M059J (cell line): ENCODE measurements at places on chromosomes 5 and 9.
A peak's percentile ranks its signal among the peaks of the same experiment; 100 is the strongest.

DNA sequence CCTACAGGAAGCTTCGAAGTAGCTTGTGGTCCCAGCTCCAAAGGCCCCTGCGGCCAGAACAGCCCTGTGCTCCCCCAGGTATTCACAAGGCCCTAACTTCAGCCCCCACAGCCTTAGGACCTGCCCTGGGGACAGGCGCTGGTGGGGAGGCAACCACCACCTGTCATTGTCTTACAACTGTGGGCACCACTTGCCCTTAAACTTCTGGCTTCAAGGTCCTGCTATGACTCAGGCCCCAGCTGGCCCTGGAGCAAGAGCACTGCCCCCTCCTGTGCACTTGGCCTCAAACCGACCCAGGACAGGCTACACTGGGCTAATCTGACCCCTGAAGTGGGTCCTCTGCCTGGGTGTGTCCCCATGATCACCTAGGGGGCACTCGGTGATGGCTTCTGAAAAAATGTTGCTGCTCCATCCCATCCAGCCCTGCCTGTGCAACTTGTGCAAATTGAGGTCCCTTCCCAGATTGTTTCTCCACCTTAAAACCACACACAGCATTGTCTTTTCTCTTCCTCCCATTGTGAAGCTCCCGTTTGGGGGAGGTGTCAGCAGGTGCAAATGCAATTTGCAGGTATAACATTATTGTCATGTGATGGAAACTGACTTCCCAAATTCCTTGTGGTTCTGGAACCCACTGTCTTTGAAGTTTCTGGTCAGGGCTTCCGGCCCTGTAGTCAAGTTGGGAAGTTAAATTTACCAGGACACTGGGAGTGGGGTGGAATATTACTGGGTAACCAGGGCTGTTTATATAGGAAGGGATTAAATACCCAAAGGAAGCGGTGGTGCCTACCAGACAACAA lies 1.1 kb upstream of the PROB1 start:
- DNase-seq: peak; percentile 63

GRCh38 chr5:123710031-123710430 lies 198.1 kb downstream of the CSNK1G3 start:
- no peak for DNase-seq

- no peak for DNase-seq
Measured at GRCh38 chr9:136212345-136212950, 7.5 kb upstream of the LHX3 start.

- peak; percentile 42 for DNase-seq
Measured at GRCh38 chr9:132002643-132003318, 76.9 kb downstream of the MED27 start.

DNA sequence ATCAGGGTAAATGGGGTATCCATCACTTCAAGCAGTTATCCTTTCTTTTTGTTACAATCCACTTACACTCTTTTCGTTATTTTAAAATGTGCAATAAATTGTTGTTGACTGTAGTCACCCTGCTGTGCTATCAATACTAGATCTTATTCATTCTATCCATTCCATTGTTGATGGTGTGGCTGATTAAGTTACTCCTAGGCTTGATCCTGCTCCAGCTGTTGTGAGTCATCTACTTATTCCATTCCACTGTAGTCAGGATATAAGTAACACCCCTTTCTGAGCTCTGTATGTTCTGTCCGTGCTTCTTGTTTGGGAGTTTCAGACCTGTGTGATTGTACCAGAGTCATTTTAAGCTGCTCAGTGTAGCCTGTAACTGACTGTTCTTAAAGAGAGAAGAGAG lies 122.5 kb upstream of the RUSC2 start:
- peak; percentile 93 for DNase-seq

- no peak for DNase-seq
Measured at GRCh38 chr9:87500491-87501270, 3.0 kb downstream of the DAPK1 start.

DNA sequence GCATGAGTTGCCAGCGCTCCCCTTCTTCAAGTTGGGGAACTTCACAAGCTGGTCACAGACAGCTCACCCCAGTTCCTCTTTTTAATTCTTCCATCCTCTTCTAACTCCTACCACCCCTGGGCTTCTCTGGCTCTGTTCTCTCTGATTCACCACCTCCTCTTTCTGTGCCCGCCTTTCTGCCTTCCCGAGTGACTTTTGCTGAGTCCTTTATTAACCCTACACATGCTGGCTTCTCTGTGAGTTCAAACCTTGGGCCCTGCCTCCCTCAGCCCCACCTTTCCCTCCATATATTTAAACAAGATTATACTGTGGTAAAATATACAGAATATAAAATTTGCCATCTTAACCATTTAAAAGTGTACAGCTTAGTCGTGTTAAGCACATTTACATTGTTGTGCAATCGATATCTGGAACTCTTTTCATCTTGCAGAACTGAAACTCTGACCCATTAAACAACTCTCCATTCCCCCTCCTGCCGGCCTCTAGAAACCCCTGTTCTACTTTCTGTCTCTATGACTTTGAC lies 32.0 kb downstream of the SLC46A2 start:
- no peak for DNase-seq

DNA sequence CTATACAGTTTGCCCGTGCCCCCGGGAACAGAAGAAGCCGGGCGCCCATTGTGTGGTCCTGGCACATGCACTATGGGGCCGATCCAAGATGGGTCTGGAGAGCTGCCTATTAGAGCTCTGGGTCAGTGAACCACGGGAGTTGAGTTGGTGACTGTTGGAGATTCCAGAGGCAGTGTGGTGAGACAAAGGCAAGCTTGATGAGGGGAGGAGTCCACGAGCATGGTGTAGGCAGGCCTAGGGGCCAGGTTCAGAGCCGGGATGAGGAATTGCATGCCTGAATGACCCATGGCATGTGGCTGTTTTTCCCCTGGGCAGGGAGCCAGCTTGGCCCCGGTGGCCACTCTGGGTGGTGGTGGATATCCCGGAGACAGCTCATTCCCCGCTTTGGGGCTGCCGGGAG lies 84.4 kb upstream of the STC2 start:
- peak; percentile 83 for DNase-seq

DNA sequence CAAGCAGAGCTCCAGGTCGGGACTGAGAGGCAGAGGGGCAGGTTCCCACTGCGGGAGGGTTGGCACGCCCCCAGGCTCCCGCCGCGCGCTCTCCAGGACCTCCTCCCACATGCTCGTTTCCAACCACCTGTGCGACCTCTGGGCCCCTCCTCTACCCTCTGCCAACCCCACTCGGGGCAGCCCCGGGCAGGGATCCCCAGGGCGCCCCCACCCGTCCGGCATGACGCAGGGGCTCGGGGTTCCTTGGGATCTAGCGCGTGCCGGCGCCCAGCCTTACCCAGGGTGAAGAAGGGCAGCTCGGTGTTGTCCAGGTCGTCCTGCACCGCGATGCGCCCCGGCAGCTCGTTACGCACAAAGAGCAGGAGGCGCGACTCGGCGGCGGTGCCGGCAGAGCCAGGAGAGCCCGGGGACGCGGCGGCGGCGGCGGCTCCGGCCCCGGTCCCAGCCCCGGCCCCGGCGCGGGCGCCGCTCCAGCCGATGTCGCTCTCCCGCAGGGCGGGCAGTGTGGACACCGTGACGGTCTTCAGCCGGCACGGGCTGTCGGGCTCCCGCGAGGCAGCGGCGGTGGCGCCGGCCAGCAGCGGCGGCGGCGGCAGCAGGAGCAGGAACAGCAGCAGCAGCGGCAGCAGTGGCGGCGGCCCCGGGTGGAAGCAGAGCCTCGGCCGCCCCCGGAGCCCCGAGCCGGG lies 494 bp downstream of the ASTN2 start:
- DNase-seq: peak; percentile 9

- peak; percentile 95 for DNase-seq
Measured at GRCh38 chr5:150278916-150279315, 10.7 kb downstream of the CAMK2A start.

GRCh38 chr9:23306731-23307130 lies 519.3 kb downstream of the ELAVL2 start:
- DNase-seq: no peak

- DNase-seq: no peak
Measured at GRCh38 chr5:60718166-60718892, 18.4 kb upstream of the DEPDC1B start.
